ENCODE measurements at places on chromosomes 5 and 9. TPM values are rescaled to one million over a fixed set of nuclear protein-coding genes. Genes with fewer than 3 reads are reported as not detected.
A peak's percentile ranks its signal among the peaks of the same experiment; 100 is the strongest.

DNA sequence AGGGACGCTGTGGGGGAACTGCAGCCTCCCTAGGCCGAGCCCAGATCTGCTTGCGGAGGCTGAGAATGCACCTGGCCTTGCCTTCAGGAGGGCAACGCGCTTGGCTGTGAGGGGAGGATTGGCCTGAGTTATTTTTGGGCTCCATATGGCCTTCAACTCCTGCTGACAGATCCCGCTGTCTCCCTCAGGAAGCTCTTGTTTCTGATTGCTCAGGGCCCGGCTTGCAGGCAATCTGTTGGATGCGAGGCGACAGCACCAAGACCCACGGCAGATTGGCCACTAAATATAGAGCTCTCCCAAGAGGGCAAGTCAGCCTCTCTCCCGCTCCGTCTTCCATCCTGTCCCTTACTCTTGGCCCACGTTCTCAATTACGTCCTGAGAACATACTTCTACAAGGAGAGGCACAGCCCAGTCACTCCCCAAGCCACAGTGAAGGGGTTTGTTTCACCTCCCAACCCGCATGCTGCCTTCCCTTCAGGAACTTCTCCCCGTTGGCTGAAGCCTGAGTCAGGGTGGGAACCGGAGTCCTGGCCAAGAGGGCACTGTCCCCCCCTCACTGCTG, 53.6 kb downstream of the RASGEF1C start:
- DNase-seq = no peak

Gene DCP2
- total RNA-seq = 207 TPM

Gene SEMA6A
- 406 TPM for total RNA-seq

GRCh38 chr9:2281031-2281802, 266.1 kb downstream of the SMARCA2 start:
- peak; percentile 77 for DNase-seq

DNA sequence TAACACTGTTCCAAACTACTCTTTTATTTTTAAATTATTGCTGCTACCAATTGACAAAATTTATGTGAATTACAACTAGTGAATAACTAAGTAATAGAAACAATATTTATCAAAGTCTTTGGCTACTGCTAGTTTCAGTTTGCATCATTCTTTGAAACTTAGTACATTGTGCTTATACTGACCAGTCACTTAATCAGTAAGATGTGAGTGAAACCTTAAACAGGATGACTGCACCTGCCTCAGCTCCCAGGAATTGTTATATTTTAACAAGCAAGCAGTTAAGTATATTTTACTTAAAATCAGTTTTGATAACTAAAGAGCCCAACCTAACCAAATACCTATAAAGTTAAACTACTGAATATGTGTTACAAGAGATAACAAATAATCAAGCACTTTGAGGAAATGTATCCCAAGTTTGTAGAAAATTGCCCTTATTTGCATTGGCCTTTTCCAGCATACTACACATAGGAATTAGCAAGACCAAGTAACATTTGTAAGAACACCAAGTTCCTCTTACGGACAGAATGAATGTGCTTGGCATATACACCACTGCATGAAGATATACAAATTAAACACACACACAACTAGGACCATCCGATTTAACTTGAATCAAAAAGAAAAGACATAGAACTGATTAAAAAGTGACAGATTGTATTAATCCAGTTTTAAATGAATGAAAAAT, 545.5 kb upstream of the DAB2 start:
- no peak for DNase-seq

- peak; percentile 8 for DNase-seq
Measured at GRCh38 chr9:133978226-133978898, 13.8 kb downstream of the VAV2 start.

DNA sequence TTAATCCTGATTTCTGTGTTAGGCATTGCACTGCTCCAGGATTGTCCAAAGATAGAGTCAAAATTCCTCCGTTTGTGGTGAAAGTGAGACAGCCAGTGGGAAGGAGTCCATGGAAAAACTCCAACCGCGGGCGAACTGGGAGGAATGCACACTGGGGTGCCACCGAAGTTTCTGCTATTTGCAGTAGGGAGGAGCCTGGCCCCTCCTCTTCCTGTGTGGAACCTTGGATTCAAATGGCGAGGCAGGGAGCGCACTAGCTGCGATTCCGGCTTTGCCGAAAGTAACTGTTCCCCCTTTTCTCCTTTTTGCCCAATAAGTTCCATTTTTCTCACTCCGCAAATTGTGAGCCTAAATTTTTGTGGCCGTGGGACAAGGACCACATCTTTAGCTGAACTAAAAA, 9.3 kb downstream of the BAAT start:
- DNase-seq = peak; percentile 25

DNA sequence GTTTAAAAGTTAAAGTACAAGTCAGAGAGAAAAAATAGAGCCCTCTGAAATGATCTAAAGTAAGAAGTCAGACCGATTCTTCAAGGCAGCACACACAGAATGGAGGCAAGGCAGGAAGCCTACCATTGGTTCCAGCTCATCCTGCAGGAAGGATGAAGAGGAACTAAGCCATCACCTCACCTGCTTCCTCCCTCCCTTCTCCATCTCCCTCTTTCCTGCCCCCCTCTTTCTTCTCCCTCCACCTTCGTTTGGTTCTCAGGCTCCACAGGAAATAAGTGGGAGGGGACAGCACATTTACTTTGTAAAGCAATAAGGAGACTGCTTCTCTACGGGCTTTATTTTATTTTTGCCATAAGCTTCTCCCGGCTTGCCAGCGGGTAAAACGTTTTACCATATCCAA, 213.4 kb downstream of the TRIM32 start:
- DNase-seq = no peak

- DNase-seq = no peak
Measured at GRCh38 chr9:5796298-5796697, 36.6 kb downstream of the ERMP1 start.

DNA sequence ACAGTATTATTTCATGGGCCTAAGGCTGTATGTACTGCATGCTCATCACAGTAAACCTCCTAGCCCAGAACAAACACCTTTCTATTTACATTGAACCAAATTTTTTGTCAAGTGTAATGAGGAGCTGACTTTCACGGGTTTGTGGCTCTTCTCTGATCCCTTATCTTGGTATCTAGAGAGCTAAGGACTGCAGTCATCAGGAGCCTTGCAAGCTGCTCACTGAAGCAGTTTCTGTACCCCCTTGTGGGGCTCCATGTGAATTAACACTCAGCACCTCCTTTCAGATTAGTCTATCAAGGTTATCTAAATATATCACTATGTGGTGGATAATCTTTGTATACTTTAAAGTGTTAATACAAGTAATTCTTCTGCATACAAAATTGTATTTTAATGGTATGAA, 108.2 kb downstream of the AUH start:
- DNase-seq = no peak

GRCh38 chr5:159971038-159971437, 37.9 kb upstream of the TTC1 start:
- no peak for DNase-seq

DNA sequence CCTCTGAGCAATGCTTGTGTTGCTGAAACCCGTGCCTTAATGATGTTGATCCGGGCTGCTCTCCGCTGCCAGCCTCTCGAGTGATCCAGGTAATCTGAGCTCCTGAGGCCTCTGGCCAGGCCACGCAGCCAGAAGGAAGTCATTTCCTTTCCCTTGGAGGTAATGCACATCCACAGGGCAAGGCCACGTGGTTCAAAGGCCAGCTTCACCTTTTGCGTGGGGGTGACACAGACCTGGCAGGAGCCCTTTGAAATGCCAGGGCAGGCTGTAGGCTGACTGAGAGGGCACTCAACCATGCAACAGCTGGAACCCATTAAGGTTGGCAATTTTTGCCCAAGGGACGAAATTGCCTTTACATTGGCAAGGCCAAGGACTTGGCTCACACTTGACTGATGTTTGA, 80.4 kb downstream of the LIX1 start:
- no peak for DNase-seq

Gene SPATA6L
- 1.8 TPM for total RNA-seq

- DNase-seq = no peak
Measured at GRCh38 chr9:116331241-116331640, 177.7 kb downstream of the PAPPA start.

Gene PCDHB9
- total RNA-seq = 2.3 TPM

GRCh38 chr9:15219546-15219945, 87.5 kb downstream of the TTC39B start:
- DNase-seq = no peak

Gene PCDHGB2
- 4.1 TPM for total RNA-seq

Gene OTULINL
- 10.6 TPM for total RNA-seq

Gene MAP3K1
- total RNA-seq = 16.3 TPM

GRCh38 chr9:88990729-88991065, 571 bp upstream of the S1PR3 start:
- peak; percentile 72 for DNase-seq

Gene ST8SIA4
- 1.3 TPM for total RNA-seq

- DNase-seq = no peak
Measured at GRCh38 chr5:170648541-170648940, 135.0 kb upstream of the GABRP start.

DNA sequence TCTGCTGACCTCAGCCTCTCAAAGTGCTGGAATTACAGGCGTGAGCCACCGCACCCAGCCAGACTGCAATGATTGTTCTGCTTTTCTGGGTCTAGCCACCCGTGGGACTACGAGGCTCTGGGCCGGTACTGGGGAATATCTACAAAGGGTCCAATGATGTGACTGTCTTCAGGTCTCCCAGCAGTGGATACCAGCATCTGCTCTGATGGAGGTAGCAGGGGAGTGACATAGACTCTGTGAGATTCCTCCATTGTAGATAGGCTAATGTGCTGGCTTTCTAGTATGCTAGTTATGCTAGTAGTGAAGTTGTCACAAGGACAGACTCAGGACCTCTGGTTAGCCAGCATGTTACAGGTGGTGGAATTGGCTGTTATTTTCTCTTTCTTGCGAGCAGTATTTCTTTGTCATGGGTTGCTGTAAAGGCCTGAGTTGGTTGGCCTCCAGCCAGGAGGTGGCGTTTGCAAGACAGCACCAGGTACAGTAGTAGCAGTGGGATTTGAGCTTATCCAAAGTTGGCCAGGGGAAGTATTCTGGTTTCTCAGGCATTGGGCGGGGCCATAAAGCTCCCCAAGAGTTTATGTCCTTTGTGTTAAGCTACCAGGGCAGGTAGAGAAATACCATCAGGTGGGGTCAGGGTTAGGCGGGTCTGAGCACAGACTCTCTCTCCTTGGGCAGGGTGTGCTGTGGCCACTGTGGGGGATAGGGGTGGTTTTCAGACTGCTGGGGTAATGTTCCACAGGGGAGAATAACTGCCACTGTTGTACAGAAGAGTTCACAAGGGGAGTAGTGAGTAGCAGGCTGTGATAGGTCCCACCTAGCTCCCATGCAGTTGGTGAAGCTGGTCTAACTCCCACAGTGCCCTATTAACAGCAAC, 105.2 kb downstream of the SGCD start:
- DNase-seq = peak; percentile 21

Gene MARCHF11
- 3.1 TPM for total RNA-seq

Gene XPA
- 2.7 TPM for total RNA-seq

GRCh38 chr9:4939118-4939561, 45.9 kb upstream of the JAK2 start:
- no peak for DNase-seq

Gene IL3
- not detected for total RNA-seq

Gene EIF4EBP3
- 9.8 TPM for total RNA-seq
